Mucosa of descending colon (tissue), 3 donors: ENCODE measurements at places on chromosomes 3 and 15.

GRCh38 chr3:193992425-193993037 lies 143.4 kb upstream of the HES1 start:
- DNase-seq, result no peak

- no peak for DNase-seq
Observed at GRCh38 chr15:91473894-91474545, 374.0 kb downstream of the SV2B start.

- DNase-seq, result no peak
Observed at GRCh38 chr3:16516695-16517481, 3.4 kb upstream of the RFTN1 start.

- no peak for DNase-seq
Observed at GRCh38 chr3:63067999-63068645, 192.9 kb upstream of the CADPS start.

- DNase-seq, result no peak
Observed at GRCh38 chr15:80629355-80629754, 65.8 kb upstream of the ABHD17C start.
